Cardiac fibroblast (primary cell): ENCODE measurements at places on chromosomes 5 and 9.

GRCh38 chr5:72543811-72544210, 36.6 kb upstream of the ZNF366 start:
- DNase-seq, result no peak

DNA sequence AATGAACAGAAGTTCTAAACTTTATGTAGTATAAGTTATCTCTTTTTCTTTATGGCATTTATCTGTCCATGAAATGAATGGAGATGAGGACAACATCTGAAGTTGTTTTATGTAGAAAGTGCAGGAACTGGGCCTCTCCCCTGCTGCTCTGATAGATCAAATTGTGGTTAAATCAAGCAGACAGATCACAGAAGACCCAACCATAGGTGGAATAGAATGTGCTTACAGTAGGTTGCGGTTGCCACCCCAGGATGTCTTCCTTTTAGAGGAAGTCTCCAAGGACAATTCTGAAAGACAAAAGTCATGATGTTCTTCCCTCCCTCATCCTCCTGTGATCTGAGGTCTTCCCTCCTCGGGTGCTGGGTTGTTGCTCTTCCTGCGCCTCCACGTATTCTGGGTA, 12.9 kb downstream of the RASGRF2 start:
- no peak for DNase-seq

- no peak for DNase-seq
These were observed 292.0 kb upstream of the SMC2 start for GRCh38 chr9:103802068-103802467.

GRCh38 chr5:168334695-168335094, 43.2 kb downstream of the WWC1 start:
- peak; percentile 12 for DNase-seq

DNA sequence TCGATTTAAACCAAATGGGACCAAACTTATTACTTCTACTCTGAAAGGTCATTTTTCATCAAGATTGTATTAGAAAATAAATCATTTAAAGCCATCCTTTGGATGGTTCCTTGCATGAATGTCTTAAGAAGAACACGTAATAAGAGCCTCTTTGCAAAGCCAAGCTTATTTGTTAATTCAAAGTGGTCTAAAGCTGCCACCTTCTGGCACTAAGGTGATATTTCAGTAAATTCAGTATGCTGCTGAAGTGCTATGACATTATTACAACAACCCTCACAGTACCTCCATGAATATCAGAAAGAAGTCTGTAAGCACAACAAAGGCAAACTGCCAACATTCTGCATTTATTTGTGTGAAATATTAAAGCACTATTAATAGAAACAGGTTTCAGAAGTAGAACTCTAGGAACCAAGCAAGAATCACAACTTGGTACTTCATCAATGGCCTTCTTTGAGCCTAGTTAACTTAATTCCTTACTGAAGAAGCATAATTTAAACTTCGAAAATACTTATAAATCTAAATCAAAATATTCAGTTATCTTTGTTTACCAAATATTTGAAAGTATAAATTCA, 53.1 kb upstream of the TYRP1 start:
- DNase-seq, result peak; percentile 77

- peak; percentile 1 for DNase-seq
These were observed 509.8 kb downstream of the EBF1 start for GRCh38 chr5:158589939-158590338.

DNA sequence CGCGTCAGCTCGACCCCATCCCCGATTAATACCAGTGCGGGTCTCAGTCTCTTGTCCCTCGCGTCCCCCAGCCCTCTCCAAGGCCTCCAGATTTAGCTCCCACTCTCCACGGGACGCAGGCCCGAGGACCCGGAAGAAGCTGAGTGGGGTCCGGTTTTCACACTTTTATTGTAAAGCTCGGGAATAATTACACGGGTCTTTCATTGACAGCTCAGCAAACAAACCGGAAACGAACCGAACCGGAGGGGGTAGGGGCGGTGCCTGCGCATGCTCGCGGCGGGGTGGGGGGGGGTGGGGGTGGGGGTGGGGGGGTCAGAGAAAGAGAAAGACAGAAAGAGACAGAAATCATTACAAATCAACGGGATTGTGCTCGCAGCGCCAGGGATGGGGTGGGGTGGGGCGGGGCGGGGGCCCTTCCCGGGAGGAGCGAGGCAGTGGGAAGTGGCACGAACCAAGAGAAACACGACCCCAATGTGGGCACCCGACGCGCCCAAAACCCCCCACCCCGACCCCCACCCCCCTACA, 27.9 kb downstream of the PCDH1 start:
- peak; percentile 41 for DNase-seq
